ENCODE measurements at places on chromosomes 16 and 17.

- no peak for DNase-seq
Observed at GRCh38 chr17:2051933-2052559, 2.9 kb upstream of the HIC1 start.

DNA sequence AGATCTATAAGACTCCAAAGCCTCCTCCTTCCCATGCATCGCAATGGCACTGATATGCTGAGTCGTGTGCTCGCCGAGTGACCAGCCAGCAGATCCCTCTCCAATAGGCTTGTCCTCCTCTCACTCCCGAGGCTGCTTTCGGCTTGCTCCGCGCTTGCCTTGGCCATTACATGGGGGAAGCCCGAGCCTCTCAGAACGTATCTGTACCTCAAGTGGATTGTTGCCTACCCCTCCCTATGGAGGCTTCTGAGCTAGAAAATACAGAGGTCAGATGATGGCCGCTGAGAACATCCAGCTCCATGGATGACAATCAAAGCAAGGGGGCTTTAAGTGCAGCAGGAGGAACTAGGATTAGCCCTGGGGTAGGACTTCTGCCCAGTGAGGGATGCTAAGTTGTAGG is 7.7 kb upstream of the NLRP1 start:
- DNase-seq = no peak

DNA sequence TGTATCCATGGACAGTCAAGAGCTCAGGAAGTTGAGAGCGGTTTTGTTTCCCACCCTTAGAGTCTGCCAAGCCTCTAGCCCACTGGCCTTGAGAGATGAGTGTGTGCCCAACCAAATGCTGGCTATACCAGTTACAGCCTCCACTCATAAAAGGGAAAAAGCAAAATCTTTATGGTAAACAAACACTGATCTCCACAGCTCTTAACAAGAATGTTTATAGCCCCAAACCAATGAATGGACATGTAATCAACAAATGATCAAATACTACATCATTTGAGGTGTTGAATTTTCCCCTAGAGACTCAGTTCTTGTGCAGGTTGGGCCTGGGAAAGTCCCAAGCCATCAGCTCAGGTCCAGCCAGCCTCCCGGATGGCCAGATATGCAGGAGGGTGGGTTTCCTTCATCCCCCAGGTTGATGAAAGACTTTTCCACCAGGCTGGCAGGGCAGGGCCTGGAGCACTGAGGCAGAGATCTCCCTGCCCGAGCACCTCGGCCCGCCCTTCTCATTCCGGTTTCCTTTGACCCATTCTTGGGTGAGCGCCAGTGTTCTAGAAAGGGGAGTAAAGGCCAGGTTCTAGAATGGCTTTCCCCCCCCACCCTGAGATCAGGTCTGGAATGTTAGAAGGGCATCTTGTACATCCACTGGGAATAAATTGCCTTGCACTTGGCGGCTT is 3.9 kb upstream of the EFTUD2 start:
- DNase-seq = no peak

- no peak for DNase-seq
Observed at GRCh38 chr17:7732981-7733539, 15.5 kb downstream of the DNAH2 start.

DNA sequence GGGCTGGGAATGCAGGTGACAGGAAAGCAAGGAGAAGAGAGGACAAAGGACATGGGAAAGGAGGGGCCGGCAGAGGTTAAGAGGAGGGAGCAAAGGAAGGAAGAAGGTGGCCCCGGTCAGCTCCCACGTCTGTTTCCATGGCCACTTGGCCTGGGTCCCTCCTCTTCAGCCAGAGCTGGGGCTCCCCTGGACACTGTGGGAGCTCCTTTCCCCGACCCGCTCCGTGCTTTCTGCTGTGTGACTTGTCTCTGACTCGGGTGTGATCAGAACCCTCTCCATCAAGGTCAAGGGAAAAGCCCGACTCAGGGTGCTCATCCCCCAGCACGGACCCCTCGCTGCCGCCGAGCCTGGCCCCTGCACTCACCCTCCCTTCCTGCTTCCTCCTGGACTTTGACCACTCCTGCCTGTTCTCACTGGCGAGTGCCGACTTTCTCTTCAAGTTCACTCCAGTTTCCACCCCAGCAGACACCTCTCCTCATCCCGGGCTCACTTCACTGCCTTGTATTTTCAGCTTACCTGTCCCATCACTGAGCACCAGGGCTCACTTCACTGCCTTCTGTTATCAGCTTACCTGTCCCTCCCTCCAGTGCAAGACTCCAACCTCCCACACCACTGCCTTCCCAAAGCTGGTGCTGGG is 61.2 kb downstream of the MEAK7 start:
- DNase-seq = no peak

DNA sequence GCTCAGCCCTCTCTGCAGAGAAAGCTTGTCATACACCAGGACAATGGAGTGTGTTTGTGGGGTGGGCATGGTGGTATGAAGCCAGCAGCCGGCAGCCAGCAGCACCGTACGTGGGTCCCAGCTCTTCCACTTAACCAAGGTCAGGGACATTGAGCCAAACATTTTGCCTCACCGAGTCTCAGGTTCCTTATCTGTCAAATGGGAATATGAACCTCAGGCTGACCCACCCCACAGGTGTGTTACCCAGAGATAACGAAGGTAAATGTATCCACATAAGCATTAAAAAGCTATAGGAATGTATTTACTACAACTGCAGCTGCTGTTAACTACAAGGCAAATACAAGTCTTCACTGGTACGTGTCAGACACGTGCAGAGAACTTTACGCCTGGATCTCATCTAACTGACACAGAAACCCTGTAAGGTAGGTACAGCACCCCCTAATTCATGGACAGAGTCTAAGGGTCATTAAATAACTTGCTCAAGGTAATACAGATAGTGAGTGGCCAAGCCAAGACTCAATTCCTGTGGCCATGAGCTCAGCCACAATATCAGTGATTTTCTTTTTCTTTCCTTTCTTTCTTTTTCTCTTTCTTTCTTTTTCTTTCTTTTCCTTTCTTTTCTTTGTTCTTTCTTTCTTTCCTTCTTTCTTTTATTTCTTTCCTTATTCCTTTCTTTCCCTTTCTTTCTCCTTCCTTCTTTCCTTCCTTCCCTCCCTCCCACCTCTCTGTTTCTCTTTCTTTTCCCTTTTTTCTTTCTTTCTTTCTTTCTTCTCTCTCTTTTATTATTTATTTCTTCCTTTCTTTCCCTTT is 990 bp downstream of the SLC5A11 start:
- DNase-seq = no peak

- no peak for DNase-seq
Observed at GRCh38 chr17:67490471-67490870, 113.4 kb downstream of the PITPNC1 start.

GRCh38 chr17:63530557-63531021 is 7.4 kb downstream of the KCNH6 start:
- DNase-seq = no peak

- no peak for DNase-seq
Observed at GRCh38 chr17:789160-789840, 7.1 kb downstream of the MRM3 start.

DNA sequence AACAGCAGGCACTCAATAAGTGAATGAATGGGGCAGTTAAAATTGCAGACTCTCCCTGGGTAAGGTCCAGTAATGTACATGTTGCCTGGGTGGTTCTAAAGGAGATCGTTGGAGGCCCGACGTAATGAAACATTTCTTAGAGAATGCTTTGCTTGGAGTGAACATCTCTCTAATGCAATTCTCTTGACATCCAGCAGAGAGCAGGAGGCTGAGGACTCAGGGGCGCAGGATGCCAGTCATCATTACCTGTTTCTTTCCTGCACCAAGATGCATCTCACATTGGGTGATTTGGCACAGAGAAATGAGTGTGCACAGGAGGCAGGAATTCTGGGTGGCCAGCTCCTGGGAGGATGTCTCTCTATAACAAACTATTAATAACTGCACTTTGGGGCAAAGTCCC is 130.3 kb upstream of the RBBP6 start:
- DNase-seq = no peak

DNA sequence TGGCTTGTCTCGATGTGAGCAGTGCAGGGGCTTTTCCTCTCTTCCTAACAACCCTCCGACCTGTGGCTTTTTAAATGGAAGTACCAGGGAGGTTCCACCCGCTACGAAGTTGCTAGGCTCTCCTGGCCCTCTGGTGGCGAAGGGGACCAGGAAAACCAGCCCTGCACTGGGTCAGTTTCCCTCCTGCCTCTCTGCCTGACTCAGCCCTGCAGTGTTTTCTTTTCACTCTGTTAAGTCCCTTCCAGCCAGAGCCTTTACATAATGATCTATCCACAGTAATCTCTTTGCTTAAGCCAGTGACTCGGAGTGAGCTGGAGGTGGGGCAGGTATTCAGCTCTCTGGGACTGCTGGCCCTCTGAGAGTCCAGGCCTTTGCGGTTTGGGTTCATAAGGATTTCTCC is 331.3 kb upstream of the EEF2KMT start:
- DNase-seq = no peak

DNA sequence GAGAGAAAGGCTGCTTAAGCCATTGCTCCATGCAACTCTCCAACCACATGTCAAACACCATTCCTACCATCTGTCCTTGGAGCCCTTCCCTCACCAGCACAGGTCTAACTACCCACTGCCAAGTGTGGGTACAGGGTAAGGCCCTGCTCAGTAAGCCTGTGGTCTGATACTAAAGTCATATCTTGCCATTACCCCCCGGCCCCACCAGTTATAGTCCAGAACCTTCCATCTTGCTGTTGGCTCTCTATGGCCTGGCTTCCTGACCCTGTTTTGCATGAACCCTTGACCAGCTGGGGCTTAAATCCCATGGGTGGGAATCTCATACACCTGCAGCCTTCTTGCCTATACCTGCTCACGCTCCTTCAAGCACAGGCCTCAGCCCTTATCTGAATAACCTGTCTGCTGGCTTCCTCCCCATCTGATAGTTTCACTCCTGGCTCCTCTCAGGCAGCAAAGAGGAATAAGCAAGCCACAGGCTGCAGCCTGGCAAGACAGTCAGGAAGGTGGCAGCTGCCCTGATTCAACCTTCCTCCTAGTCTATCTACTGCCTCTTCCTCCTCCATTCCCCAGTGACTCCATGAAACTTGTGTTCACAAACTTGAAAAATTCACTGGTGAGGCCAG is 64.1 kb downstream of the ZFHX3 start:
- DNase-seq = no peak

- DNase-seq = no peak
Observed at GRCh38 chr16:25097276-25097975, 14.1 kb upstream of the LCMT1 start.

- DNase-seq = no peak
Observed at GRCh38 chr16:2853531-2854073, 4.4 kb downstream of the PRSS22 start.

DNA sequence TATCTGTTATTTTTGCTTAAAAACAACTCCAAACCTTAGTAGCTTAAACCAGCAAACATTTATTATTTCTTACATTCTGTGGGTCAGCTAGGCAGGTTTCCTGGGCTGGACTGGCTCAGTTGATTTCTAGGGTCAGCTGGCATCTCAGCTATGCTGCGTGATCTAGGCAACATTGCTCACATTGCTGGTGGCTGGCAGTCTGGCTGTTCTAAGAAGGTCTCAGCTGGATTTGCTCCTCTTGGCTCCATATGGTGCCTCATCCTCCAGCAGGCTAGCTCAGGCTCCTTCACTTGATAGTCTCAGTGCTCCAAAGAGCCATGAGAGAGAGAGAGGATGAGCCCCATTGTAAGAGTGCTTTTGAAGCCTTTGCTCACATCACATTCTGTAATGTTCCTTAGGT is 470.6 kb upstream of the CDH5 start:
- no peak for DNase-seq

DNA sequence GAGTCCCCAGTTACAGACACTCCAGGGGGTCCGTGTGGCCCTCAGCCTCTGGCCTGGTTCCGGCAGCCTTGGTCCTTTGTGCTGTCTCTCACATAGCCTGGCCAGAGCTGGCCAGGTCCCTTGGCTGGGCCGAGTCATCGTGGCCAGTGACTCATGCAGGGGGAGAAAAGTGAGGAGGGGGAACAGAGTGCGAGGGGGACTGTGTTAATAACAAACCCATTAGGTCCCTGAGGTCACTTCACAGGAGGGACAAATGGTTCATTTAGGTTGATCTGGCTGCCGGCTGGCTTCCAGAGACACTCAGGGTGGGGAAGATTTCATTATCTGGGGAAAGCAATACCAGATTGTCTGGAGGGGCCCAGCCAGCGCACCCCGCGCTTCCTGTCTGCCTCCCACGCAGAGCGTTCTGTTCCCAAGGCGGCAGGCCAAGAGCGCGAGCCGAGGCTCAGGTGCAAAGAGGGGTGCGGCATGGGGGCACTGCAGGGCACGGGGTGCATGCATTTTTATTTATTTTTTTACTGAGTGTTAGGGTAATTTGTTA is 223.1 kb downstream of the SEC14L1 start:
- no peak for DNase-seq

- DNase-seq = no peak
Observed at GRCh38 chr17:596287-596686, 118.4 kb downstream of the VPS53 start.

DNA sequence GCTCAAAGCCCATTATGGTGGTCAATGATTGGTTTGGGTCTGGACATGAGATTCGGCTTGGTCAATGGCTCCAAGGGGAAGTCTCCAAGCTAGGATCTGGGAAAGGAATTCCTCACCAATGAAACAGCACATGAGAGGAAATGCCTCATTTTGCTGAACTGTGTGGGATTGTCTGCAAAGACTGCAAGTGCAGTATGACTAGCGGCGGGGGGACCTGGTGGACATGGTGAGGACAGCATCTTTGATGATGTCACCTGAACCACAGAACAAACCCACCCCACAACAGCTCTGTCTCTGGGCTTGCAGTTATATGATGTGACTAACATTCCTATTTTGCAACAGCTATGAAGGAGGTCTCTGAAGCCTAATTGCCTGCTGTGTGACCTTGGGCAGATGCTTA is 50.6 kb upstream of the NKD1 start:
- no peak for DNase-seq

- no peak for DNase-seq
Observed at GRCh38 chr16:49474741-49475140, 101.1 kb downstream of the C16orf78 start.

DNA sequence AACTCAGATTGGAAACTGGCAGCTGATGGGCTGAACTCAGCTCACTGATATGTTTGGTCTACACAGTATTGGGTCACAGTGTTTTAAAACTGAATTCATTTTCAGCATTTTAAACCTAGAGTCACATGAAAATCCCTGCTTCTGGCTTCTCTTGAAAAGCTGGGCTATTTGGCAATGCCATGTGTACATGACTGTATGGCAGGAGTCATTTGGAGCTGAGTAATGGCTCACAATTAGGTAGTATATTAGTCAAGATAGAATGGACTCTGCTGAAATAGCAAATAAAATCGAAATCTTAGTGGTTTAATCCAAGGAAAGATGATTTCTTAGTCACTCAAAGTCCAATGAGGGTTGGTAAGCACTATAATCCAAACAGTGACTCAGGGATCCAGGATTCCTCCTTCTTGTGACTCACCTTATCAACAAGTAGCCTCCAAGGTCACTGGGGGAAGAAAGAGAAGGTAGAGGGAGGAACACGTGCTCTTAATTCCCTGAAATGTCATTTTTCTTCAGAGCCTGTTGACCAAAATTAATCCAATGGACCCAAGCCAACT is 13.9 kb upstream of the PMP22 start:
- no peak for DNase-seq

- no peak for DNase-seq
Observed at GRCh38 chr17:142876-143784, 5.8 kb downstream of the SCGB1C2 start.
